ENCODE measurements at places on chromosomes 2 and 18.
A peak's percentile ranks its signal among the peaks of the same experiment; 100 is the strongest.

GRCh38 chr2:176138923-176139660 lies 9.6 kb downstream of the HOXD8 start:
- H3K4me3 ChIP-seq: no peak overlapping the region
- peaks cover 83% of the 10 kb centered on the region for H3K27me3 ChIP-seq
- DNase-seq: no peak
- H3K27ac ChIP-seq: no peak overlapping the region
- H3K4me1 ChIP-seq: peaks cover 11% of the 10 kb centered on the region
- peaks cover 10% of the 10 kb centered on the region for H3K36me3 ChIP-seq

GRCh38 chr2:140542627-140543026 lies 1588.2 kb downstream of the LRP1B start:
- H3K4me3 ChIP-seq: no peak overlapping the region
- H3K27me3 ChIP-seq: no peaks in the 10 kb centered on the region
- no peak overlapping the region for H3K27ac ChIP-seq
- no peaks in the 10 kb centered on the region for H3K36me3 ChIP-seq
- no peaks in the 10 kb centered on the region for H3K4me1 ChIP-seq

- H3K27me3 ChIP-seq: no peaks in the 10 kb centered on the region
- no peak overlapping the region for H3K27ac ChIP-seq
- H3K36me3 ChIP-seq: no peaks in the 10 kb centered on the region
These were observed 83.6 kb upstream of the MGAT5 start for GRCh38 chr2:134170294-134170693.

DNA sequence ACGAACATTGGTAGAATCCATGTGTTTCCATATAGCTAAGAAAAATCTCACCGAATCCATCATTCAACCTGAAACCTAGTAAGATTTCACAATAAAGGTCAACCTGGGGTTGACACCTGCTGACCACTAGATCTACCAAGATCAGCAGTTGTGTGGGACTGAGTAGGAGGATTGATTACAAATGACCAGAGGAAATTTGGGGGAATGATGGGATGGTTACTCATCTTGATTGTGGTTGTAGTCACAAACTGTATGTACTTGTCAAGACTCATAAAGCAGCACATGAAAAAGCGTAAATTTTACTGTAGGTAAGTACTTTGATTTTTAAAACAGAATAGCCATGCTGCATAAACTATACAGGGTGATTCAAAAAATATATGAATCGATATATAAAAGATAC lies 14.7 kb downstream of the DAPL1 start:
- no peak overlapping the region for H3K27ac ChIP-seq
- H3K36me3 ChIP-seq: no peaks in the 10 kb centered on the region
- peaks cover 2% of the 10 kb centered on the region for H3K27me3 ChIP-seq
- DNase-seq: no peak
- peaks cover 30% of the 10 kb centered on the region for H3K4me1 ChIP-seq

DNA sequence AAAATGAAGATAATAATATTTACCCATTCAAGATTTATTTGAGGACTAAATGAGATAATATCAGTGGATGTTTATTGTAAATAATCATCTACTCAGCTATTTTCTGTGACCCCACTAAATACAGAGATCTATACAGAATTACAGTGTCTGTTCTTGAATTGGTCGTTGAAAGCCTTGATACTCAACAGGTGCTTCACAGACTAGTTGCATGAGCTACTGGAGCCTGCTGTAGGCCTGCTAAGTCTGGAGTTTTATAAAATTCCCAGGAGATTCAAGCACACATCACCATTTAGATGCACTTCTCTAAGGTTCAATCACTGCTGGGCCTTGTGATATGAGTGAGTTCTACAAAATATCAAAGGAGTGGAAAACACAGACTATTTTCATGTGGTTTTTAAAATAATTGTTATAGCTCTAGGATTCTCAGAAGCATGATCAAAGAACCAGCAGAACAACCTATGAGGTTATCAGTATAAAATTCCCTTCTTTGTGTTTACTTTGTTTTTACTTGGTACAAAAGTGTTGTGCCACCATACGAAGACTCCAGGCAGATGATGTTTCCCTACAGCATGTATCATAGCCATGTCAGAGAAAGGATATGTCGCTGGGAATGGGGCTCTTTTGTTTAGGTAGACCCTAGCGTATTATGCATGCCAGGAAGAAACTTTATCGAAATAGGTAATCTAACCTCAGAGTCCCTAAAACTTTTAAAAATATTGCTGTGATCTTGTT lies 7.1 kb downstream of the SULT1C4 start:
- H3K4me3 ChIP-seq: no peak overlapping the region
- H3K36me3 ChIP-seq: no peaks in the 10 kb centered on the region

DNA sequence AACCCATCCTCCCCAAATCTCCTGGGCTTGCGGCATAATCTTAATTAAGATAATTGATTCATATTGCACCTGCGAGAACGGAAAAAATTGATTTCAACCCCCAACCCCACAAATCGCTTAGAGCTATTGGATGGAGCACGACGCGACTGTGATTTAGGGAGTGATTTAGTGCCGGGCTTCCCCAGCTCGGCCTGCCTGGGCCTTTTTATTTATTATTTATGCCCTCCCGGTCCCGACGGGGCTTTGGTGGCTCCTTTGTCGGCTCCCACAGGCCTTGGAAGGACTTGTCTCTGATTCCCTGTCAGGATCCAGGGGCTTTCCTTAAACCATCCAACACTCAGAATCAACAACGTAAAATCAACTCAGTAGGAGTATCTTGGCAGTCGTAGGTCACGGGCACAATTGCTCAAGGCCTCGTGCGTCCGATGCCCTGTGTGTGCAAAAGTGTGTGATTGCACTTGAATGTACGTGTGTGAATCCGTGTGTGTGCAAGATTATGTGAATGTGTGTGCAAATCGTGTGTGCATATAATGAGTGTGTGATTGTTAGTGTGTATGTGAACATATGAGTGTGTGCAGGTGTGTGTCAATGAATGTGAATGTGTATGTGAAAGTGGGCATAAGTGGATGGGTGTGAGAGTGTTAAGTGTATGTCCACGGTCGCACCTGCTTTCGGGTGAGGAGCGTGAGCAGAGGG lies 4.3 kb upstream of the NEUROD1 start:
- H3K4me1 ChIP-seq: peaks cover 35% of the 10 kb centered on the region
- H3K36me3 ChIP-seq: no peaks in the 10 kb centered on the region
- DNase-seq: no peak

DNA sequence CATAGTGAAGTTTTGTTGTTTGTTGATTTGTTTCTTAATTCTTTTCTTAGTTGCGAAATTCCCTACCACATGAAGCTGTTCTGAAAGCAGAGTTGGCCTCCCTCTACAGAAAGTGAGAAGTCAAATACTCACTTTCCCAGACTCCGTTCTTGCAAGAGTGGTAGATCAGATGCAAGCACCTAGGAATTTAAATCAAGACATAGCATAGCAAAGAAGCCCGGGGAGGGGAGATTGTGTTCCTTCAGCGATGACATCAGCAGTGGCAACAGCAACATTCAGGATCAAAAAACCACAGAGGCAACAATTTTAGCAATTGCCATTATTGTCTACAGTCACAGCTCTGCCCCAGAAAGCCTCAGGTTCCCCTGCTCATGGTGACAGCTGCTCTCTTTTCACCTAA lies 580.0 kb downstream of the RNF144A start:
- H3K4me3 ChIP-seq: no peak overlapping the region
- no peaks in the 10 kb centered on the region for H3K36me3 ChIP-seq
- DNase-seq: no peak

- H3K27me3 ChIP-seq: no peaks in the 10 kb centered on the region
- H3K4me1 ChIP-seq: peaks cover 7% of the 10 kb centered on the region
- H3K27ac ChIP-seq: no peak overlapping the region
- DNase-seq: no peak
These were observed 45.3 kb downstream of the KIF3C start for GRCh38 chr2:25936889-25937545.

GRCh38 chr2:145112467-145112866 lies 592.5 kb upstream of the ZEB2 start:
- H3K36me3 ChIP-seq: no peaks in the 10 kb centered on the region
- H3K27me3 ChIP-seq: no peaks in the 10 kb centered on the region
- peaks cover 84% of the 10 kb centered on the region for H3K4me1 ChIP-seq

DNA sequence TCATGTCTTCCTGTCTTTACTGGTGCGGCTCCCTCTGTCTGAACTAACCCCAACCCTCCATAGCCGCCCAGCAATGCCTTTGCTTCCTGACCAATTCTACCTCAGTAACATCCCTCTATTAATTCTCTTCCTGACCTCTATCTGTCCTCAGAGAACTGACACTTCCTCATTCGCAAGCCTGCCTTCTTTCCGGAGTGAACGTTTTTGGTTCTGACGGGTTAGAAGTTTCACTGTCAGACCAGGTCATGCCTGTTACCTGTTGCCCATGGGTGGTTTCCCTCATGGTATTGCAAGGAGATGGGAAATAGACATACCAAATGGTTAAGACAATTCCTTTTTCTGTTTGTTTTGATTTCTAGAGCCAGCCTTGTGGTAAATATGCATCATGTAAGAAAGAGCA lies 453.4 kb upstream of the SLC14A2 start:
- no peak overlapping the region for H3K27ac ChIP-seq
- H3K4me1 ChIP-seq: peaks cover 32% of the 10 kb centered on the region
- DNase-seq: no peak
- H3K4me3 ChIP-seq: no peak overlapping the region
- H3K36me3 ChIP-seq: no peaks in the 10 kb centered on the region
- H3K27me3 ChIP-seq: no peaks in the 10 kb centered on the region

- H3K27me3 ChIP-seq: no peaks in the 10 kb centered on the region
- no peak overlapping the region for H3K27ac ChIP-seq
- H3K4me3 ChIP-seq: no peak overlapping the region
- H3K36me3 ChIP-seq: peaks cover 36% of the 10 kb centered on the region
- H3K4me1 ChIP-seq: peaks cover 24% of the 10 kb centered on the region
These were observed 99.0 kb upstream of the ACVR1C start for GRCh38 chr2:157727693-157728092.

- H3K36me3 ChIP-seq: peaks cover 2% of the 10 kb centered on the region
- DNase-seq: no peak
- no peak within 1 kb of the TSS for H3K4me3 ChIP-seq
- H3K27ac ChIP-seq: no peak within 1 kb of the TSS
- H3K4me1 ChIP-seq: peaks cover 6% of the 10 kb centered on the region
These were observed at the start of gene ASB18 for GRCh38 chr2:236264256-236264655. ASB18 (minus strand) TSS chr2:236264406; CDS start chr2:236264345, 61 bp downstream.

DNA sequence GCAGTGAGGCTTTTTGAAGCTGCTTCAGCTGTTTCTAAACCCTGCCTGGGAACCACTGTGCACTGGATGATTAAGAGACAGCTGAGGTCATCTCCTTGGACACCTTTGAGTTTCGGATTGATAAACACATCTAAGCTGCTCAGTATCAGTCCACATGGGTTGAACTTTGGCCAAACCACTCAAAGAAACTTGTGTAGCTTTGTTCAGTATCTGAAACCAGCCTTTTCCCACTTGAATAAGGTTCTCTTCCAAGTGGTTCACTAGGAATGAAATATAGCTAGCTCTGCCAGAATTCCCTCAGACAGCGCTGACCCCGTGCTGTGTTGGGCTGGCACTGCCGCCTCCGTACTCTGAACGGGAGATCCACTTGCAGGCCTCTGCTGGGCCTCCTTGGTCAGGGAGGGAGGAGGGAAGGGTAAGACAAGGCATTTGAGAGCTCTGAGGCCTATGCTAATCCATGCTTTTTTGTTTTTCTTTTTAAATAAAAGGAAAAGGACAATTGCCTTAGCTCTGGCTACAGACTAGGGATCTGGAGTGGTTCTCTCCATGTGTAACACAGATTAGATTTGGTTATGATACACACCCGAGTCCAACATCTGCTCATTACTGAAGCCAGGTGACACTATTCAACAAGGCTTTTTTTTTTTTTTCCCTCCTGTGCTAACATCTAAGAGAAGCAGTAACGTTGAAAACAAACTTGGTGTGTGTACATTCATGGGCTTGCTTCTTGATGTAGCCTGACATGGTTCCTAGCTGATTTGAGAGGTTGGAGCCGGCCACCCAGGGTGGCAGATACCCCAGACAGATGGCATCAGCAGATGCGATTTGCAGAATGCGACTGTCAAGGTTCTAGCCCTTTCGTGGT lies 67.7 kb downstream of the NCK2 start:
- no peaks in the 10 kb centered on the region for H3K27me3 ChIP-seq
- H3K4me1 ChIP-seq: peaks cover 30% of the 10 kb centered on the region
- H3K4me3 ChIP-seq: no peak overlapping the region
- no peak for DNase-seq
- no peak overlapping the region for H3K27ac ChIP-seq

DNA sequence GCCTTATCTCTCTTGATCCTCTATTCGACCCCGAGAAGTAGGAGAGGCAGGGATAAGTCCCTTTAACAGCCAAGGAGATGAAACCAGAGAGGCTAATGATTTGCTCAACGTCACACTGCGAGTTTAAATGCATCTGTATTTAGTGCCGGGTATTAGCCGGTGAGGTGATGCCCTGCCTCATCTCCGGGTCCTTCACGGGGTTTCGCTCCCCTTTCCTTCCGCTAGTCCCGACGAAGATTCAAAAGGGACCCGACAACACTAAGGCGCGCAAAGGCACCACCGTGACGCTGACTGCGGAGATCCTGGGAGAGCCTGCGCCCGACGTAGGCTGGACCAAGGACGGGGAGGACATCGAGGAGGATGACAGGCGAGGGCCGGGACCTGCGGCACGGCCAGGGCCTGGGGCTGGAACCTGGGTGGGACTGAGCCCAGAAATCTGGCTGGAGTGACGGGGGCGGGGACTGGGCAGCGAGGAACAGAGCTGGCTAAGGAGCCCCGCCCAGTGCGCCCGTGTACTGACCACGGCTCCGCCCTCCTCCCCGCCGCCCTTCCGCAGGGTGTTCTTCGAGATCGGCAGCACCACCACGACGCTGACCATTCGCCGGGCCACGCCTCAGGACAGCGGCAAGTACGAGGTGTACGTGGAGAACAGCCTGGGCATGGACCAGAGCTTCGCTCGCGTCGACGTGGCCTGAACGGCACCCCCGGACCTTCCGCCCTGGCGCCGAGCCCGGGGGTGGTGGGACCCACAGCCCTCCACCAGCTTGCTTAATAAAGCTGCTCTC lies 1.0 kb upstream of the GMPPA start:
- H3K4me1 ChIP-seq: peaks cover 56% of the 10 kb centered on the region
- peak overlapping the region; percentile 88 for H3K4me3 ChIP-seq
- H3K36me3 ChIP-seq: peaks cover 3% of the 10 kb centered on the region
- no peaks in the 10 kb centered on the region for H3K27me3 ChIP-seq
- H3K27ac ChIP-seq: peak overlapping the region; percentile 99

DNA sequence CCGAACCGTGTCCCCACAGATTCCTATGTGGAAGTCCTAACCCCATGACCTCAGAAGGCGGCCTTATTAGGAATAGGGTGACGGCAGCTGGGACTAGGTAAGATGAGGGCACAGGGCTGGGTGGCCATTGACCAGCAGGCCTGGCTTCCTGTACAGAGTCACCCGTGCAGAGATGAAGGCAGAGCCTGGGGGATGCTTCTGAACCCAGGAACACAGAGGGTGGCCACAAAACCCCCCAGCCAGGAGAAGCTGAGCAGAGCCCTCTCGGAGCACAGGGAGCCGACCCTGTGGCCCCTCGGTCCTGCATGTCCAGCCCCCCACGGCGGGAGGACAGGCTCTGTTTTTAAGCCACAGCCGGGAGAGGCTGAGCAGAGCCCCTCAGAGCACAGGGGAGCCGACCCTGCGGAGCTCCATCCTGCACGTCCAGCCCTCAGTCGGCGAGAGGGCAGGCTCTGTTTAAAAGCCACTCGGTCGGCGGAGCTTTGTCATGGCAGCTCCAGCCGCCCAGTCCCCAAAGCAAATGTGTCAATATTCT lies 2.7 kb downstream of the PDCD1 start:
- no peaks in the 10 kb centered on the region for H3K36me3 ChIP-seq
- peaks cover 18% of the 10 kb centered on the region for H3K4me1 ChIP-seq
- no peak overlapping the region for H3K4me3 ChIP-seq

GRCh38 chr18:63145166-63145850 lies 174.3 kb downstream of the BCL2 start:
- no peak for DNase-seq
- peak overlapping the region; percentile 92 for H3K27ac ChIP-seq
- H3K36me3 ChIP-seq: no peaks in the 10 kb centered on the region
- H3K4me1 ChIP-seq: peaks cover 69% of the 10 kb centered on the region
